Motor neuron (in vitro differentiated cells): ENCODE measurements at places on chromosomes 3 and 15. TPM values are rescaled to one million over a fixed set of nuclear protein-coding genes. Genes with fewer than 3 reads are reported as not detected.

Gene GMNC
- total RNA-seq, result 4.2 and 4.4 TPM in 2 replicates

Gene RCCD1
- 6.2 and 6.4 TPM in 2 replicates for total RNA-seq

Gene SIAH2
- total RNA-seq, result 22.9 and 24.6 TPM in 2 replicates

- peak; percentile 85 for ATAC-seq
Observed at GRCh38 chr3:138347960-138348753, at the start of gene MRAS. MRAS (plus strand) TSS chr3:138348579; CDS start chr3:138372884, 24,305 bp downstream.

GRCh38 chr3:33093847-33094246 lies 3.1 kb downstream of the GLB1 start:
- ATAC-seq, result no peak

GRCh38 chr3:5231074-5231473 lies 43.6 kb downstream of the EDEM1 start:
- ATAC-seq, result peak; percentile 37

- ATAC-seq, result no peak
Observed at GRCh38 chr3:12462159-12462947, 21.9 kb upstream of the TSEN2 start.

GRCh38 chr15:68587769-68588385 lies 9.1 kb downstream of the CORO2B start:
- no peak for ATAC-seq

GRCh38 chr15:26572602-26573350 lies 200.1 kb downstream of the GABRB3 start:
- no peak for ATAC-seq

GRCh38 chr3:45343947-45344346 lies 44.4 kb upstream of the LARS2 start:
- no peak for ATAC-seq

DNA sequence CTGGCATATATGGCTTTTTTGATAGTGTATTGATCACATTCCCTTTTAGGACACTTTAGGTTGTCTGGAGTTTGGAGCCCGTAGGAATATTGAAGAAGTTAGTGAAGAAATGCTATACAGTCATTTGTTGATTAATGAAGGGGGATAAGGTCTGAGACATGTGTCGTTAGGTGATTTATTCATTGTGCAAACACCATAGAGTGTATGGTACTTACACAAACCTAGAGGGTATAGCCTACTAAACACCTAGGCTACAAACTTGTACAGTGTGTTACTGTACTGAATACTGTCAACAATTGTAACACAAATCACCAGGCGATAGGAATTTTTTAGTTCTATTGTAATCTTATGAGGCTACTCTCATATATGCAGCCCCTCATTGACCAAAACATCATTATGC lies 3.3 kb downstream of the TPM1 start:
- ATAC-seq, result no peak

DNA sequence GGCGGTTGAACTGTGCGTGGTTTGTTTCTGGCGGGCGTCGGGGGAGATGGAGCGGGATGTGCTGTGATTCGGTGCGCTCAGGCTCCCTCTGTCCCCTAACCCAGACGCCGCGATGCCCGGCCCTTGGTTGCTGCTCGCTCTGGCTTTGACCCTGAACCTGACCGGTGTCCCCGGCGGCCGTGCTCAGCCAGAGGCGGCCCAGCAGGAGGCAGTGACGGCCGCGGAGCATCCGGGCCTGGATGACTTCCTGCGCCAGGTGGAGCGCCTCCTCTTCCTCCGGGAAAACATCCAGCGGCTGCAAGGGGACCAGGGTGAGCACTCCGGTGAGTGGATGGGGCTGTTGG lies 1.2 kb downstream of the TRH start:
- ATAC-seq, result peak; percentile 14

DNA sequence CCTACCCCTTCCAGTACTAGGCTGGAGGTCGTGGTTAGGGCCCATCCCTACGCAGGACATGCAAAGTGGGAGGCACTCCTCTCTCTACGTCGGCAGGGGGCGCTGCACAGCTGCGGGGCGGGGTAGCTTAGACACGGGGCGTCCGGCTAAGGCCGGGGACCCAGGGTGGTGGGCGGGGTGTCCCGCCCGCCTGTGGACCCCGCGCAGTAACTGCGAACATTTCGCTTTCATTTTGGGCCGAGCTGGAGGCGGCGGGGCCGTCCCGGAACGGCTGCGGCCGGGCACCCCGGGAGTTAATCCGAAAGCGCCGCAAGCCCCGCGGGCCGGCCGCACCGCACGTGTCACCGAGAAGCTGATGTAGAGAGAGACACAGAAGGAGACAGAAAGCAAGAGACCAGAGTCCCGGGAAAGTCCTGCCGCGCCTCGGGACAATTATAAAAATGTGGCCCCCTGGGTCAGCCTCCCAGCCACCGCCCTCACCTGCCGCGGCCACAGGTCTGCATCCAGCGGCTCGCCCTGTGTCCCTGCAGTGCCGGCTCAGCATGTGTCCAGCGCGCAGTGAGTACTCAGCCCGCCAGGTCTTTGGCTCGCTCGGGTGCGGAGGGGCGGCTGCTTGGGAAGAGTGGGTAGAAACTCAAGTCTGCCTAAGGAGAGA lies at the start of gene IL12A:
Gene IL12A (plus strand): TSS at position 219 of the 655 bp plus-strand sequence.
- ATAC-seq, result peak; percentile 96
